ENCODE measurements at places on chromosomes 2 and 18.
A peak's percentile ranks its signal among the peaks of the same experiment; 100 is the strongest.

GRCh38 chr2:13654416-13654815, 937.7 kb downstream of the TRIB2 start:
- DNase-seq: no peak

- DNase-seq: no peak
These were observed 216.3 kb upstream of the ITGA4 start for GRCh38 chr2:181240844-181241243.

GRCh38 chr2:145764631-145765030, 1244.7 kb upstream of the ZEB2 start:
- no peak for DNase-seq

DNA sequence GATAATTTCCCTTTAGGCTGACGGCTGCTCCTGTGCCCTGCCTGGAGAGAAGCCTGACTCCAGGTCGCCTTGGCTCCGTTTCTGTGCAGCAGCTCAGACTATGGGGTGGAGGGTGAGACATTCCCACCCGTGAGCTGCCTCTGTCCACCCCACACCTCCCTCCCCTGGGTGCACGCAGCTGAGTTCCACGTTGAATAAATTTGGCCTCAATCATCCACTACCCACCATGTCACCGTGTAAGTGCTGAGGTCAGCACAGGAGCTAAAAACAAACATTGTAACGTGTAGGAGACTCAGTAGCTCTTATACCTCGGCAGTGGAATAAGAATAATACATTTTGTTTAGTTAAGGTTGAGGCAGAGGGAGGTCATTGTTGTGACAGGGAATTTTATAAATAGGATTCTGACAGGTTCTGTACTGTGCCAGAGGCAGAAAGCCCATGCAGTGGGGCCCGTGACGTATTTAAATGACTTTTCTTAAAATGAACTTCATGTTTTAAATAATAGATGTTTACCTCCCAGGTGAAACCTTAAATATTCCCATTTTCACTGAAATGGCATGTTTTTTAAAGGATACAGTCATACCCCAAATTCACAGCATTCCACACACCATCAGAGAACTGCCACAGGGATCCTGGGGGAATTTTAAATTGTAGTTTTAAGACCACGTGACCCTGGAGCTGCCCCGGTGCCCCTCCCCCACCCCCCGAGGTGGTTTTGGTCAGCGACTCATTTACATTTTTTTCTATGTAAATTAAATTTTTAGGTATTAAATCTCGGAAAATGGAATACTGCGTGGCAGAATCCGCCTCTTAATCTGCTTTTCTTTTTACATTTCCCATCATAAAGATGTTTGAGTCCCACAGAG, 50.2 kb downstream of the NFATC1 start:
- DNase-seq: no peak

DNA sequence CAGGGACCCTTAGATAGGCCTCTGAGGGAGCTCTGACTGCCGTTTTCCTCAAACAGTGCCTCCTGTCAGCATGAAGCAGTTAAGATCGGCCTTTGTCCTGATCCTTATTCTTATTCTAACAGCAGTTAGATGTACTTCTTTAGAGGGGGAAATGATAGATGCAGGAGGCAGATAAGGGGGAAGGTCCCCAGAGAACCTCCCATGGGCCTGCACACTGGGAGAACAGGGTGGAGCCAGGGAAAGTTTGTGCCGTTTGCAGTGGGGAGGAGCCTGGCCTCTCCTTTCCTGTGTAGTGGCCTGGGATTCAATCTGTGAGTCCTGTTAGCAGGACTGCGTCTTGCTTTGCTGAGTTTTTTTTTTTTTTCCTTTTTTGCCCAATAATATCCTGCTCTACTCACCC, 7.9 kb upstream of the INPP4A start:
- no peak for DNase-seq

GRCh38 chr18:21145371-21145770, 33.8 kb upstream of the ROCK1 start:
- no peak for DNase-seq

- peak; percentile 45 for DNase-seq
These were observed 3.1 kb upstream of the ZEB2 start for GRCh38 chr2:144522897-144523595.

GRCh38 chr2:15177103-15177502, 384.0 kb downstream of the NBAS start:
- DNase-seq: no peak

DNA sequence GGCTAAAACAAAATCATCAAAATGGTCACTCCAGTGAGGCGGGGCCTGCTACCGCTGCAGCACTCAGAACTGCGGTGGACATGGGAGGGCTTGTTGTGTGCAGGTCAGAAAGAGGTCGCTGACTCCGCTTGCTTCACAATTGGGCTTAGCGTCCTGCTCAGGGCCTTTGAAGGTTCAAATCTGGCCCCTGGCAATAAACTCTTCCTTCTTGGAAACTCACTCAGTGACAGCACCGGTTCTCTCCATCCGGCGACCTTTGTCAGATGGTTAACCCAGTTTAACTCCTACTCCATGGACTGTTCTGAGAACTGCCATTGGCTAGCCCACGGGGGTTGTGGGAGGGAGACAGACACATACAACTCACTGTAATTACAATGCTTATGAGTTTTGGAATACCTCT, 29.0 kb upstream of the LAPTM4A start:
- no peak for DNase-seq

- DNase-seq: no peak
These were observed 225.0 kb upstream of the NT5C1B start for GRCh38 chr2:18814387-18814786.

DNA sequence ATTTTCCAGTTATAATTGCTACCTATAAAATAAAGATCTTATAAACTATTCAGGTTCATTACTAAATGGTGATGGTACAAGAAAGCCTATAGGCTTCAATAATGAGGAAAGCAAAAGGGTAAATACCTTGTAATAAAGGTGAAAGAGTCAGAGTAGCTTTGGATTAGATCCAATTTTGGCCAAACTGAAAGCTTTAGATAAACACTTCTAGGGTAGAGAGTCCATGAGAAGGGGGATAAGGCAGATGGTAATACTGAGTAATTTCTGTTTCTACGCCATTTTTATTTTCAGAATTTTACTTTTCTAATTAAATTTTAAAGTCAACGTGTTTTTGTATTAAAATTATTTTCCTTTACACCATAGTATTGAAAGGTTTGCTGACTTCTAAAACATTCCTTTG, 9.4 kb downstream of the CASP8 start:
- no peak for DNase-seq

GRCh38 chr18:58290116-58290695, 246.2 kb downstream of the NEDD4L start:
- no peak for DNase-seq

GRCh38 chr2:147934881-147935620, 85.5 kb downstream of the ORC4 start:
- DNase-seq: no peak

- peak; percentile 5 for DNase-seq
These were observed 43.1 kb upstream of the SLC39A10 start for GRCh38 chr2:195613922-195614321.

Data from iPS-NIHi11 (cell line).